ENCODE measurements at places on chromosomes 4 and X.

- DNase-seq: no peak
Measured at GRCh38 chr4:2962614-2963174, 512 bp downstream of the NOP14 start.

- no peak for DNase-seq
Measured at GRCh38 chr4:8376361-8377102, 64.0 kb downstream of the ACOX3 start.

- no peak for DNase-seq
Measured at GRCh38 chrX:148381603-148382002, 118.8 kb upstream of the AFF2 start.

DNA sequence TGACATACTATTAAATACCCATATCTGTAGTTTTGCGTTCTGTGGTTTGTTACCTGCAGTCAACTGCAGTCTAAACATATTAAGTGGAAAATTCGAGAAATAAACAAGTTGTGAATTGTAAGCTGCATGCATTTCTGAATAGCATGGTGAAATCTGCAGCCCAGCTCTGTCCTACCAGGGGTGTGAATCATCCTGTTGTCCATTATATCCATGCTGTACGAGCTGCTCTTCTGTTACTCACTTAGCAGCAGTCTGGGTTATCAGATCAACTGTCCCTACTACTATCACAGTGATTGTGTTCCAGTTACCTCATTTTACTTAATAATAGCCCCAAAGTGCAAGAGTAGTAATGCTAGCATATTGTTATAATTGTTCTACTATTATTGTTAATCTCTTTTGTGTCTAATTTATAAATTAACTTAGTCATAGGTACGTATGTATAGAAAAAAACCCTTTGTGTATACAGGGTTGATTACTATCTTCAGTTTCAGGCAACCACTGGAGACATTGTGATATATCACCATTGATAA, 173.7 kb upstream of the FAT4 start:
- no peak for DNase-seq

DNA sequence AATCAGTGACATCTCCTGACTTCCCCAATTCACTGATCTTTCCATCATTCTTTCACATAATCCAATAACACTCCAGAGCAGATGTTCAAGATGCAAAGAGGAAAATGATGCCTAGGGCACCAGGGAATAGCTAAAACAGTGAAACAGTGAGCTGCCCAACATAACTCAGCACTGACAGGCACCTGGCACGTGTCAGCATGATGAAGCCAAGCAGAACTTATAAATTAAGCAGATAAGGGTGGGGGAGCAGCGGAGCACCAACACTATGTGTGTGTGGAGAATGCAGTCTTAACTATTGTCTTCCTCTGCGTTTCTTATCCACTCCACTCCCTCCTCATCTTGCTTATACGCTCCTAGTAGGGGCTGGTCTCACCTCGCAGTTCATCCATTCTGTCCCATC, 89.4 kb downstream of the AMMECR1 start:
- no peak for DNase-seq

DNA sequence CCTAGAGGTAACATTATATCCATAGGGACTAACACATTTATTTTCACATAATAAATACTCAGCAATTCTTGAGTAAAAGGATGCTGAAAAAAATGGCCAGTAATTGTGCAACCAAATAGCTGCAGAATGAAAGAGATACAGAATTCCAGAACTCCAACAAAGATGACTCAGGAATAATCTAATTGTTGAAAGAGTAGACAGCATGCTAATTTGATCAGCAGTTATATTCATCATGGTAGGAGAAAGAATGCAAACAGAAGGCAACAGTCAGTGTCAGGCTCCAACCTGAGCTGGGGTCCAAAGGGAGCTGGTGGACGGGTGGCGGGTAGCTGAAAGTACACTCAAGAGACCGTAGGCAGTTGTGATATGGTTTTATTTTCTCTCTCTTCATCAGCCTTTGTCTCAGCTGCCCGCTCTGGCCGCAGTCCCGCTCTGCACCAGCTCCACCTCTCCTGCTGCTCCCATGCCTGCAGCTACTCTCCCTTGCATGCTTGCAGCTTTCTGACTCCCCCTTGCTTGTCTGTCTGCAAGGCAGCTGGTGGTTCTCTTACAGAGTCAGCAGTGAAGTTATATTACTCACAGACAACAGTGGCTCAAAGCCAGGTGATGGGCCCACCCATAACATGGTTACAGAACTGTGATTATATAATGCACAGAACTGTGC, 1150.1 kb downstream of the STIM2 start:
- DNase-seq: no peak

DNA sequence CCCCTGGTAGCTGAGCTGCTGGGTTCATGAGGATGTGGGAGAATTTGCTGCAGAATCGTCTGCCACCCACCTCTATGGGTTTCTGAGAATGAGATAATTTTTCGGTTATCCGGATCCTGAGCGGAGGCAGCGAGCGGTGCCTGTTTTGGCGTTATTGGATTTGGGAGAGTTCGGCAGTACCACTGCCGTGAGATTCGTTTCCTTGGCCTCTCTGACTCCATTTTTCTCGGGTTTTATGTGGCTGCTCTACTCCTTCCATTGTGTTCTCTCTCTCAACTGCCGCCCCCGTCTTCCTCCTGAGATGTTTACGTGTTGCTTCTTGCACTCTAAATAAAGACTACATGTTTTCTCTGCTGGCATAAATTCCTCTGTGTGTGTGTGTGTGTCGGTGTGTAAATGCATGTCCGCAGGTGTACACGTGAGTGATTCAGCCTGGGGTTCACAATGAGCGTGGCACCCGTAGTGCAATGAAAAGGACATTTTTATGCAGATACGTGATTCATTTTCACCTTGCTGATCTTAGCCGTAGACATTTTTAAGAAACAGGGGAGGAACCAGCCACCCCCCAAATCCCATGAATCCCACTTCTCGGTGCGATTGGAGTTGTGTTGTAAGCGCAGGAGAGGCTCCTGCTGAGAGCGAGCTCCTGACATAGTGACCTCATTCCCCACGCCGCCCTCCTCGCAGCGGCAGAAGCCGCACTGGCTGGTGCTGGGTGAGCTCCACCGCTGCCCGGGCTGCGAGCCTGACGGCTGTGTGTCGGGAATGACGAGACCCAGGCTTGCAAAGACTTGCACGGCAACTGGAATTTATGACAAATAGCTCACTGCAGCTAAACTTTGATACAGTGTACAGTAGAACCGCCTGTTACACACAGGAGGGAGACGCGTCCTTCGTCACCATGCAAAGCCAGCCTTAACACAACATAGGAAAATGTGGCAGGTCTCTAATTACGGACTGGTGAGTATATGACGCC, 82.2 kb downstream of the STOX2 start:
- DNase-seq: peak; percentile 55

GRCh38 chr4:152559641-152560040, 23.7 kb upstream of the FBXW7 start:
- no peak for DNase-seq

GRCh38 chrX:49082271-49082871, 2.7 kb upstream of the WDR45 start:
- DNase-seq: no peak

GRCh38 chr4:7063362-7063761, 4.5 kb downstream of the GRPEL1 start:
- DNase-seq: no peak

DNA sequence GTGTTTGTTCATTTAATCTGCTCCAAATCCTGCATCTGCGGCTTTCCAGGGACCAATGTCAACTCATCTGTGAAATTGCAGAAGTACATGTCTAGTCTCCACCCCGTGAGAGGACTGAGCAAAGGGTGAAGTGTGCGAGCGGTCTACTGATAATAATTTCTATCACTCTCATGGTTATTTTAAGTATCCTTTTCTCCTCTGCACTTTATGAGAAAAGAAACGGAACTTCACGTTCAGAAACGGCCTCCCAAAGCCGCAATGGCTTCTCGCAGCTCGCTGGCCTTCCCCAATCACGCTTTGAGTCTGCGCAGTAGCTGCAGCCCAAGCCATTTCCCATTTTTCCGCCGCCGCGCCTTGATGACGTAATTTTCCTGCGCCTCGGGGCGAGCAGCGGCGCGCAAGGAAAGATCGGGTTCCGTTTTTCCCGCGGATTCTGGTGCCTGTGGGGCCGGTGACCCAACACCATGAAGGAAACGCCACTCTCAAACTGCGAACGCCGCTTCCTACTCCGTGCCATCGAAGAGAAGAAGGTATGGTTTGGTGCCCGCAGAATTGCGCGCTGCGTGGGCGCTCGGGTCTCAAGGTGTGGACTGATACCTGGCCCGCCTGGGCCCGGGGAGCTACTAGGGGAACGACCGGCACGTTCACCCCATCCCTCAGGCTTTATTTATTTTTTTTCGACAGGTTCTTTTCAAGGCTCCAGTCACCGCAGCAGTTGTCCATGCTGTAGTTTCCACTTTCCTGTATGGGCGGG, at the start of gene EXOSC9:
EXOSC9 (plus strand) TSS at position 363 of the 754 bp plus-strand sequence; CDS start at position 465, 102 bp downstream.
- DNase-seq: peak; percentile 53

- DNase-seq: peak; percentile 97
Measured at GRCh38 chr4:75289914-75290582, 224.2 kb downstream of the RCHY1 start.

- no peak for DNase-seq
Measured at GRCh38 chrX:42704454-42704853, 73.5 kb downstream of the PPP1R2C start.

- no peak for DNase-seq
Measured at GRCh38 chr4:174948826-174949225, 30.7 kb downstream of the ADAM29 start.

GRCh38 chrX:144592036-144592435, 655.3 kb upstream of the SPANXN1 start:
- no peak for DNase-seq

GRCh38 chr4:139710073-139710472, 44.5 kb downstream of the MGST2 start:
- no peak for DNase-seq

- DNase-seq: no peak
Measured at GRCh38 chr4:135548711-135549110, 1347.1 kb upstream of the PABPC4L start.

DNA sequence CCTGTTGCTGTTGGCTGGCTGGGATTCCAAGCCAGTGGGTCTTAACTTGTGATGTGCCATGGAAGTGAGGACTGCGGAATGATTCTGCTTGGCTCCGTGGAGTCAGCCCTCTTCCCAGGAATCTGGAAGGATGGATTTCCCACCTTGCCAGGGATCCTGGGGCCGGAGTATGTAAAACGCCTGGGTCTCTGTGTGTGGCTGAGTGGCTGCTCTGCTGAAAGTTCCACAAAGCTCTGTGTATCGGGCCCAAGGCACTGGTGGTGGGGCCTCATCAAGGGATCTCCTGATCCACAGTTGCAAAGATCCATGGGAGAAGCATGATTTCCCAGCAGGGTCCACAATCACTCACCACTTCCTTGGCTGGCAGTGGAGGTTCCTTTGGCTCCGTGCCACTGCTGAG, 24.1 kb upstream of the TMEM271 start:
- no peak for DNase-seq
